G401 (cell line): ENCODE measurements at places on chromosomes 5 and 9. TPM values are rescaled to one million over a fixed set of nuclear protein-coding genes. Genes with fewer than 3 reads are reported as not detected.

- DNase-seq = no peak
Observed at GRCh38 chr5:83946516-83946915, 225.9 kb upstream of the HAPLN1 start.

DNA sequence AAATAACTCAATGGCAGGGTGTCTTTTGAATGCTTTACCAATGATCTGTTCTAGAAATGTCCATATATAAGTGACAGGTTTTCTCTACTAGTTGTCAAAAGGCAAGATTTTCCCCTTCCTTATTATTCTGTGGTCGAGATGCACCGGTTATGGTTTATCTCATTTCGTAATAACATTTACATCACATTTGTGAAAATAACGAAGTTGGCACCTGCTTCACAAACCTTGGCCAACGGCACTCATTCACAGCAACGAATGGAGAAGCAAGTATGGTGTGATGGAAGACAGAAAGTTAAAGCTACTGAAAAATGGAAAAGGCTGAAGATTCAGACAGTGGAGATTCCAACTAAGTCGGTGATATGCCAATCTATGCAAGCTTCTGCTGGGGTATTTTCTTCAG lies 235.8 kb downstream of the KCTD16 start:
- no peak for DNase-seq

PCDHB15 gene
- not detected in 2 replicates for total RNA-seq

ESM1 gene
- not detected in 2 replicates for total RNA-seq

OTULINL gene
- total RNA-seq = 0.25 and 1.7 TPM in 2 replicates
